ENCODE measurements at places on chromosomes 3 and 15.

DNA sequence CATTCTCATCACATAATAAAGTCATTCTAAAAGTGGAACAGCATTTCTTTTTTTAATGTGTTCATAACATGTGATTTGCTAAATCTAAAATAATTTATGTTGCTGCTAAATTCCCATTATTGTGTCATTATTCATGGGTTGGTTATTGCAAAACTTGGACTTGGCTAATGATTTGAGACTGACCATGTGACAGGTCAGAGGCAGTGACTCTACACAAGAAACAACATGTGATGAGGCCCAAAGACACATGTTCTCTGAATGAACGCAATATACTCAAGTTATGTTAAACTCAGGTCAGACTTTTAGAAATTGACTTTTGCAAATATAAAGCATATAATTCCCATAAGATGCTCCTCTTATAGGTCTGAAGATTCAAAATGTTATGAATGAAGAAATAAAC, 566.1 kb downstream of the TBL1XR1 start:
- no peak for DNase-seq

GRCh38 chr3:9069971-9070370, 106.7 kb upstream of the RAD18 start:
- no peak for DNase-seq

GRCh38 chr3:15097891-15098290, 1.1 kb downstream of the RBSN start:
- DNase-seq = no peak

DNA sequence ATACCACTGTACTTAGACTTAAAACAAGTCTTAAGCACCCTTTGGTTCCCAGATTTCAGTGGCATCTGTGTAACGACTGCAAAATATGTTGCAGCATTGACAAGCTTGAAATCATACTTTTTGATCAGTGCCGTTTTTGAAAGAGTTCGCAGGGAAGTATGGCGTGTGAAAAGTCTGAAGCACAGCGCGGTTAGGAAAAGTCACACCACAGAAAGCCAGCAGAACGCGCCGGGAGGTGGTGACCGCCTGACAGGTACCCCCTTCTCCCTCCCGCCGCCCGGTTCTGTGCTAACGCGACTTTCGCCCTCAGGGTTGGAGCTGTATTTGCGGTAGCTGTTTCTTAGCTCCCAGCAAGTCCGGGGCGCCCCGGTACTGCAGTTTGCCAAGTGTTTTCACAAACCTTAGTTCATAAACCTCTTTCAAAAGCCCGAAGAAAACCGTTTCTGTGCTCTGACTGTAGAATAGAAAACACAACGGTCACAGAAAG, 481 bp upstream of the CRYBG3 start:
- no peak for DNase-seq

DNA sequence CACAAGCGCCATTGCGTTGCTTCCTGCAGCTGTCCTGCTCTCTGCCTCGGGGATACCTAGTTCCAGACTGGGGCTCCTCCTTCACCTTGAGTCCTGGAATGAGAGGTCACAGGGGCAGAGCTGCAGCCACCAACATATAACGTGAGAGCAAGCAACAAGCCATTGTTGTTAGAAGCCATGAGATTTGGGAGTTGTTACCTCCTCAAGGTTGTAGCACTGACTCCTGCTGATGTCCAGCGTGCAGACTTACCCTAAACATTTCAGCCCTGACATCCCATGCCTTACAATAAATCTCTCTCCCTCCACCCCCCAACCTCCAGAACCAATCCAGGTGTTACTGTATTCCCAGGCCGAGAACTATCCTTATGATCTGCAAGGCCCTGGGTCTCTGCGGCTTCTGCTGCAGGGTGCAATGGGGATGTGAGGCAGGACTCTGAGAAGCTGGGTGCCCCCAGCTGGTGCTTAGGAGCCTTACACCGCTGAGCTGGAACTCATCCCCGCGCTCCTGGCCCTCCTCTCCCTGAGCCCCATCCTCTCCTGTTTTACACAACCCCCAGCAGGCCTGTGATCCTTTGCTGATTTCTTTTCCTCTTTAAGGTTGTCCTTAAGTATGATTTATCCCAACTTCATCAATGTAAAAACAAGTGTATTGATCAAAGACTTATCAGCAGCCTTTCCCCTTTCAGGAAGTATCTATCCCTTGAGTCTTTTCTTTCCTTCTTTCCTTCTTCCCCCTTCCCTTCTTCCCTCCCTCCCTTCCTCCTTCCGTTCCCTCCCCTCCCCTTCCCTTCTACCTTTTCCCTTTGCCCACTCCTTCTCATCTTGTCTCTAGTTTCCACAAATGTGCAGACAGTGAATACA, 84.2 kb upstream of the ABHD2 start:
- no peak for DNase-seq

GRCh38 chr3:163538387-163538786, 1539.9 kb downstream of the SI start:
- no peak for DNase-seq

- DNase-seq = no peak
These were observed 14.7 kb downstream of the TM2D3 start for GRCh38 chr15:101637516-101637915.

DNA sequence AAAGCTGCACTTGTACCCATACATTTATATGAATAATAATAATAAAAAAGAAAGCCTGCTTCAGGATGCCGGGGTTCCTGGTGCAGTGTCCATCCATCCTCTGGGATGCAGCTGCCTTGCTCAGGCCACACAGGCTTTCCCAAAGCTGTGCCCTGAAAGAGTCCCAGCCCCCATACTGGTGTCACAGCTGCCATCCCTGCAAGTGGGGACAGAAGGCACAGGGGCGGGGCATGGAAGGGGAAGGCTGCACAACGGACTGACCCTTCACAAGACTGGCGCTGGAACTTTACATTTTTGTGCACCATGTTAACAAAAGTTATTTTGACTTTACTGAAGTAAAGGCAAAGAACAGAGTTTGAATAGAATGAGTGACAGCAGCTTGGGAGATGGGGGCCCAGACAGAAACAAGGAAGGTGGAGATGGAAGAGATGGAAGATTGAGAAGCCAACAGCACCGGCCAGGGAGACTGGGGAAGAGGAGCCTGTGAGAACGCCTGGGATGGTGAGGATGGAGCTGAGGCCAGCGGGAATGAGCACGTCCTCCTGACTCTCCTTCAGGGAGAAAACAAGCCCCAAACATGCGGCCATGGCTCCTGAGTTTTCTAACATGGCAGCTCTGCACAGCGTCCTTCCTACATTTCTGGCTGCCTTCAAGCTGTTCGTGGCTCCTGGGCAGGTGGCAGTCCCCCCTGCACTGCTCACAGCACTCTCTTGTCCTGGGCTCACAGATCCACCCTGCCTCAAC, 73.1 kb downstream of the ABTB1 start:
- no peak for DNase-seq

DNA sequence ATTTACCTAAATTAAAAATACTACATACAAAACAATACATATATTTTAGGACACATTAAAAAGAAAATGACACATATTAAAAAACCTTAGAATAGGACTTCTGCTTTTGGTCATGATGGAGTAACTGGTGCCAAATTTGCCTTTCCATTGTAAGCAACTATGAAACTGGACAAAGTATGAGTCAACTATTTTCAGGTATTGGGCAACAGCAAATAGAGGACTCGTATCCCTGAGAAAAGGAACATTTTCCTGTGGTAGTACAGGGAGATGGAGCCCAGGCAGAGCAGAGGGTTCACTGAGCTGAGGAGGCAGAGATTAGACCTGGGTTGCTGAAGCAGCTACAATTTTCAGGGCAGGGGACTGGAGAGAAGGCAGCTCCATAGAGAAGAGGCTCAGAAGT, 14.7 kb downstream of the CCR1 start:
- no peak for DNase-seq

GRCh38 chr15:39684233-39684632, 98.4 kb downstream of the FSIP1 start:
- no peak for DNase-seq

- DNase-seq = no peak
These were observed 370.4 kb upstream of the RGMA start for GRCh38 chr15:93459396-93459795.

All from NCI-H510A (cell line).